ENCODE measurements at places on chromosomes 5 and 9.

DNA sequence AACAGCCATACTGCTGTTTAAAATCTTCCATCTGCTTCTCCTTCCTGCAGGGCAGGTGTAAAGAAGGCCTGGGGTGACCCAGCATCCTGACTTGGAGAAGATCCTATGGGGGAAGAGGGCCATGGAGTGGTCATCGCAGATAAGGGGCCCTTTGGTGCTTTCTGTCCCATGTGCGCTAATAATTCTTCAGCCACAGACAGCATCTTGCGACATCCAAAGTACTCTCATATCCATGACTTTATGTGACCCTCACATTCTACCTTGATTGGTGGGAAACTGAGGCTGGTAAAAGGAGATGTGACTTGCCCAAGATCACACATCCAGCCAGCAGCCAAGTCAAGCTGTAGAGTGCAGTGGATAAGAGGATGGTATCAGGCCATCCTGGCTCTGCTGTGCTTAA lies 44.3 kb upstream of the HAND1 start:
- DNase-seq: no peak

- no peak for DNase-seq
Observed at GRCh38 chr5:34603378-34603777, 52.8 kb upstream of the RAI14 start.

- no peak for DNase-seq
Observed at GRCh38 chr9:69822116-69822750, 1.6 kb downstream of the CFAP95 start.

- DNase-seq: no peak
Observed at GRCh38 chr5:109421956-109422355, 12.2 kb upstream of the PJA2 start.

GRCh38 chr9:134327671-134328231 lies 1.5 kb downstream of the RXRA start:
- no peak for DNase-seq

GRCh38 chr5:125152461-125153189 lies 406.2 kb upstream of the ZNF608 start:
- DNase-seq: no peak

- DNase-seq: no peak
Observed at GRCh38 chr9:109264877-109265587, 55.8 kb downstream of the EPB41L4B start.

Measured in stimulated activated CD8-positive, alpha-beta memory T cell treated with anti-CD3 and anti-CD28 coated beads, Interleukin-7, amount 100 ng/mL, for 1 hour (primary cell).